ENCODE measurements at places on chromosomes 2 and 18.

GRCh38 chr2:195898505-195899191 lies 170.0 kb downstream of the DNAH7 start:
- DNase-seq: peak; percentile 52

GRCh38 chr2:237435844-237436587 lies 22.1 kb upstream of the COL6A3 start:
- DNase-seq: no peak

GRCh38 chr2:86397986-86398385 lies 43.2 kb upstream of the KDM3A start:
- no peak for DNase-seq

DNA sequence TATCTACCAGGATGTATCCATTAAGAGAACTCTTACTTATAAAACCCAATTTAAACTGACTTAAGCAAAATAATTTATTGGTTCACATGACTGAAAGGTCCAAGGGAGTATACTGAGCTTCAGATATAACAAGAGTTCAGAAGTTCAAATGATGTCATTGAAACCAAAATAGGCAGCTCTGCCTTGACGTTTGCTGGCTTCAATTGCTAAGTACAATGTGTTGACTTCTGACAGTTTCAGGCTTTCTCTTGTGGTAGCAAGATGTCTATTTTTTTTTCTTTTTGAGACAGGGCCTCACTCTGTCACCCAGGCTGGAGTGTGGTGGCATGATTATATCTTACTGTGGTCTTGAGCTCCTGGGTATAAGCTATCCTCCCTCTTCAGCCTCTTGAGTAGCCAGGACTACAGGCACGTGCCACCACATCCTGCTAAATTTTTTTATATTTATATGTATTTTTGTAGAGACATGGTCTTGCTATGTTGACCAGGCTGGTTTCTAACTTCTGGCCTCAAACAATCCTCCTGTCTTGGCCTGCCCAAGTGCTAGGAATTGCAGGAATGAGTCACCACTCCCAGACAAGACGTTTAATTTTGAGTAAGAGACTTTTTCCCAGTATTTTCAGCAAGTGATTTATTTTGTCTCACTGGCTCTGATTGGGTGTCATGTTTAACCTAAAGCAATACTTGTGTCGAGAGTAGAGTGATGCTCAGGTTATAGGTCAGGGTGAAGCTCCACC lies 184.8 kb downstream of the NR4A2 start:
- DNase-seq: no peak

- DNase-seq: no peak
Observed at GRCh38 chr18:12155996-12156395, 62.4 kb downstream of the ANKRD62 start.

DNA sequence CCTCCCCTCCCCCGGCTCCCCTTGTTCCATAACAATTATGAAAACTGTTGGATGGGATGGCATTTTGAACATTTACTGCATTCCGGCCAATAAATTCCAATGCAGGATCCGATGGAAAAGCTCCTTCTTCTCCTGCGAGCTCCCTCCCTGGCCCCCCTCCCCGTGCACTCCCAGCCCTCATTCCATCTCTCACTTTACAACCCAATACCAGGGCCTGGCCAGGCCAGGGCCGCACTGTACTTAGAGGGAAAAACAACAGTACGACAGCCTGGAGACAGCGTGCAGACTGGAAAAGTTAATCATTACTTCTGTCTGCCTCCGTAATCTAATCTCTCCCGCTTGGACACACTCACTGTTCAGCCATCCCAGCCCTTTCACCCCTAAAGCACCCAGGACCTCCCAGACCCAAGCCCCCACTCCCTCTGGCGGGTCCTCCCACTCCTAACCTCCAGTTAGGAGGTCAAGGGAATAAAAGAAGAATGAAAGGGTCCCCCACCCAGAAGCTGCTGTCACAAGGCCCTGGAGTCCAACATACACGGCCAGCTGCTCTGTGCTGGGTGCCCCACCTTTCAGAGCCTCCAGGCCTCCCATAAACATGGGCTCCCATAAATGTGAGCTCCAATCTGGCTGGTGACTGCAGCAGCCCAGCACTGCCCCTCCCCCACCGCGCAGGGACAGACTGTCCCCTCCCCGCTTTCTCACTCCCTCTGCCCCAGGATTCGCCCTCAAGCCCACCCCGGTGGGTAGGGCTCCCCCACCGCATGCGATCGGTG lies 20.6 kb downstream of the SMAD7 start:
- no peak for DNase-seq

GRCh38 chr2:121605820-121606733 lies 43.2 kb downstream of the CLASP1 start:
- DNase-seq: no peak

DNA sequence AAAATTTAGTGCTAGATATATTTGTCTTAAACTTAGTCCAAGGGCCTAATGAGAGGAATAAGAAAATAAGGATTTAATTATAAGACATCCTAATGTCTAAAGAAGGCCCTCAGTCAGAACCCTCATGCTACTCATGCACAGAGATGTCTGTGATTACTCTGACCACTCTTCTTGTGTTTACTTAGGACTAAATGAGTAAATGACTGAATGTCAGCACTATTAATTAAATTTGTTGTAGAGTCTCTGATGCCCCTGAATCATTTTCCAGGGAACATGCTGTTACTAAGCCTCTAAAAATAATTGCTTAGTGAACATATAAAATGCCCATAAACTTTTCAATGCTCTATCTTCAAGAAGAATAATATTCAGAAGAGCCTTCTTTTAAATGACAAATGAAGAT lies 32.4 kb downstream of the GULP1 start:
- DNase-seq: no peak

- DNase-seq: no peak
Observed at GRCh38 chr2:191863988-191864387, 17.1 kb upstream of the CAVIN2 start.

- no peak for DNase-seq
Observed at GRCh38 chr18:34901299-34901698, 139.9 kb upstream of the MAPRE2 start.

GRCh38 chr2:157839162-157839801 lies 36.8 kb downstream of the ACVR1 start:
- peak; percentile 77 for DNase-seq

DNA sequence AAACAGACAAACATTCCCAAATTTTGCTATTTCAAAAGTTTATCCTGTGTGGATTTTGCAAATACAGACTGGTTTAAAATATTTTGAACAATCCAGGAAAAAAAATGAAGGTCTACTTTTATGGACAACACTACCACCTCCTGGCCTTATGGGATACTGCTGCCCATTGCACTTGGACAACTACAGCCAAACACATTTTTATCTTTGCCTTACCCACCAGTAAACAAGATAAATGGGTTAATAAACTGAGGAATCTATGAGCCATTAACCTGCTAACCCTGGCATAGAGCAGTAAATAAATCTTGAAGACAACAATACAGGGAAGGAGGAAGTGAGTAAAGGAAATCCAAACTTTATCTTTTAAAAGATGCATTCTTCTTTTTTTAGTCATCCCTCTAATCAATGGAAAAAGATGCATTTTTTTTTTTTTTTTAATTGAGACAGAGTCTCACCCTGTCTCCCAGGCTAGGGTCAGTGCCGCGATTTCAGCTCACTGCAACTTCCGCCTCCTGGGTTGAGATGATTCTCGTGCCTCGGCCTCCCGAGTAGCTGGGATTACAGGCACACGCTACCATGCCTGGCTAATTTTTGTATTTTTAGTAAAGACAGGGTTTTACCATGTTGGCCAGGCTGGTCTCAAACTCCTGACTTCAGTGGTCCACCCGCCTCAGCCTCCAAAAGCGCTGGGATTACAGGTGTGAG lies 2.1 kb upstream of the SPIRE1 start:
- peak; percentile 14 for DNase-seq

GRCh38 chr18:72502671-72503431 lies 41.3 kb downstream of the CBLN2 start:
- no peak for DNase-seq

GRCh38 chr2:10712185-10712809 lies 9.1 kb upstream of the ATP6V1C2 start:
- DNase-seq: no peak

DNA sequence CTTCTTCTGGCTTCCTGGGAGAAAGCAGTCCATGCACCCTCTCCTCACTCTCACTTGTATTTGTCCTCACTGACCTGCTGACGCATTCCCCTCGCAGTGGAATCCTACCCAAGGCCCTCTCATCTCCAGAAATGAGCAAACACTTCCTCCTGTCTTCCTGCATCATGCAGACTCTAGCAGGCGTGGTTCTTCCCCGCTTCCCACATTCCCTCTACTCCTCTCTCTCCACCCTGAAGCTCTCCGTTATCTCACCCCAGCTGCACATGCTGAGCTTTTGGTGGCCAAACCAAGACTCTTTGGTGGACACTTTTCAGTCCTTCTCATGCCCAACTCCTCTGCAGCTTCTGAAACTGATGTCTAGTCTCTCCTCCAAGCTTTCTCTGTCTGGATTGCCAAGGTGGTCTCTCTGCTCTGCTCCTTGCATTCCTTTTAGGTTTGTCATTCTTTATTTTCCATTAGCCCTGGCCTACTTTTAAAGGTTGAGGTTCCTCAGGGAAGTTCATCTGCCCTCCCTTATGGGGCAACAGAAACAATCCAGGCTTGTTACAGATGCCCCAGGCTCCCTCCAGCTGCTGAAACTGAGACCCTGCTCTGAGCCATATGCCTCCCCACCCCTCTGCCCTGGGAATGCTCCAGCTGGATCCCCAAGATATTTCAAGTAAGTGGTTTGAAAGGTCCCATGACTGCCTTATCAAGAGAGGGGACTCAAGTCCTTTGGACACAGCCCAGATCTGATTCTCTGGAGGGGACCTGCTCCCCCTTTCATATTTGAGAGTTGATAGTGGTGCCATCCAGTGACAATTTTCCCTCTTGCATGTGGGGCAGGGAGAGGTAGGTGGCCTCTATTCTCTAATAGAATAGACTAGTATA lies 835 bp upstream of the IL18RAP start:
- no peak for DNase-seq

DNA sequence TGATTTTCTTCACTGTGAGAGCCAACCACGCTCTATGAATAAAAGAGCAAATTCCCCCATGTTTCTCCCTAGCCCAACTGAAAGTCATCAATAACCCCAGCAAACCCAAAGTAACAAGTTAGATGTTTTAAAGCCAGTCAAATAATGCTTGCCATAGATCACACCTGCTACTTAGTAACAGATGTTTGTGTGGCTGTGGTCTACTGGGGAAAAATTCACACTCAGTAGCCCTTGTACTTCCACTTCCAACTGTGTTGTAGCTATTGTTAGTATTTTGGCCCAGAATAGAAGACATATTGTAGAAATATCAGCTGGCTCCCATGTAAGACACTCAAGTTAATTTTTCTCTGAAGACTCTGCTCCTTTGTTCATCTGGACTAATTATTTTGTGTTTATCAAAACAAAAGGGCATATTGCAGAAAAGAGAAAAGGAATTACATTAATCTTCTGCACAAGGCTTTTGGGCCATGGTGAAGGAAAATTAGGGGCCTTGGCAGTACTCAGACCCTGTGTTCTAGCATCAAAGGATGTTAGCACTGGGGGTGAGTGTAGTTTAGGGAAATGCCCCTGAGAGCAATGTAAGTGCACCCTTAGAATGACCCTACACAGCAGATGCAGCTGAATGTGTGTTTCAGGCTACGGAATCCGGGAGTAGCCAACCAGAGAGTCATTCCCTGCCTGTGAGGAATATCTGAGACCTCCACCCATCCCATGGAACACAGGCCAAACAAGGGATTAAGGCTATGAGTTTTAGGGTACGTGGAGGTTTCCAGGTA lies 521.9 kb downstream of the EPHA4 start:
- no peak for DNase-seq

GRCh38 chr2:201643216-201643890 lies at the start of gene TMEM237:
TSS of gene TMEM237 (minus strand) at chr2:201643503. CDS start at chr2:201643400, 103 bp downstream.
- no peak for DNase-seq

- DNase-seq: no peak
Observed at GRCh38 chr2:212264187-212264586, 274.4 kb downstream of the ERBB4 start.

DNA sequence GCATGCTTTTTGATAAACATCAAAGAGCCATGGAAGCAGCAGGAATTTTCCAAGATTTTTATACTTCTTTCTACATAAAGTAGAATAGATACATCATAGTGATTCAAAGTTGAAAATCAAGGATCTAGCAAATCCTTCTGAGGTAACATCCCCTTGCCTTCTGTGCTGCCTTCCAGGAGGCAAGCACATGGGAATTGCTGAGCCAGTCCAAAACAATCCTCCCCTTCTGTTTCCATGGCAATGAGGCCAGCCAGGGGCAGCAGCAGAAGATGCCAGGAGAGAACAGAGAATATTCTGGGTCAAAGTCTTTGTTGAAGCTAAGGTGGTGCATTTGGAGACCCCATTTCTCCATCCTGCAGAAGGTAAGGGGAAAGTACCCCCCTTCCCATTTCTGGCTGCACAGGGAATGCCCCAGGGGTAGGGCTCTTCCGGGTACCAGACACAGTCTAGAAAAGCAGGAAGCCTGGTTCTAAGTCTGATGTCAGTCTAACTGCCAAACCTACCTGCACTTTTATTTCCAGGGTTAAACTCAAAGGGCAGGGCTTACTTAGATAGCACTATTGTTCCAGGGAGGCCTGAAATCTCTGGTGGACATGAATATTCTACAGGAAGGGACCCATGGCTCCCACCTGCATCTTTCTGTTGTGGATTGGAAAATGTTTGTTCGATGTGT lies 22.1 kb downstream of the CENPA start:
- no peak for DNase-seq

DNA sequence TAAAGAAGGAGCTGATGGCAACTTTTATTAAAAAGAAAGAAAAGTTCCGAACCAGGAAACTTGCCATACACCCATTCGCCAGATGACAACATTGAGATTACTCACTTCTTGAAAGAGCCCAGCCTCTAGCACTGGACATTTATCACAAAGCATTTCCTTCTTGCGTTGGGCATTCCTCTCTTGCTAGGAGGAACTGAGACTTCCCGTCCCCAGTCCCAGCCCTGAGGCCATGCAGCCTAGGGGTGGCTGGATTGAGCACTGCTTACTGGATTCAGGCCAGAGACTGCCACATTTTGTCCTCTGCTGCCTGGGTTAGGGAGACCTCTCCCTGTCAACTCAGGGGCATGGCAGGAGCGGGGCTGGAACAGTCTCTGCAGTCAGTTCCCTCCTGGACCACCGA lies 80.1 kb downstream of the SDC1 start:
- no peak for DNase-seq

GRCh38 chr2:219290381-219291171 lies 11.4 kb downstream of the DNAJB2 start:
- DNase-seq: no peak

- no peak for DNase-seq
Observed at GRCh38 chr2:236826606-236827156, 257.1 kb downstream of the ACKR3 start.

Data from NCI-H524 treated with DMSO at 0.1 percent for 48 hours (cell line).